ELR (cell line): ENCODE measurements at places on chromosomes 12 and 14.
A peak's percentile ranks its signal among the peaks of the same experiment; 100 is the strongest.

DNA sequence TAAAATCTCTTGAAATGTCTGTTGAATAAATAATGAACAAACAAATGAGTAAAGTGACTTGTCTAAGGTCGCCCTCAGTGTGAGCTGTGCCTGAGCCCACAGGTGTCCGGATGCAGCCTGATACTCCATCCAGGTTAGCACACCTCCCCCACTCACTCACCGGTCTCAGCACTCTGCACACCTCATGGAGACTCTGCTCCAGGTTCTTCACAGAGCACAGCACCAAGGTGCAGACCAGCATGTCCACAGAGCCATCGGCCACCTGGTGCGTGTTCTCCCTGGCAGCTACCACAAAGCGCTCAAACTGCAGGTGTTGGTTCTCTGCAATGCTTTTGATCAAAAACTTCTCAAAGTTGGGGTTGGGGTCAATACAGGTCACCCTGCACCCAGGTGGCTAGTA lies 4.1 kb upstream of the KRT7 start:
- no peak for DNase-seq

DNA sequence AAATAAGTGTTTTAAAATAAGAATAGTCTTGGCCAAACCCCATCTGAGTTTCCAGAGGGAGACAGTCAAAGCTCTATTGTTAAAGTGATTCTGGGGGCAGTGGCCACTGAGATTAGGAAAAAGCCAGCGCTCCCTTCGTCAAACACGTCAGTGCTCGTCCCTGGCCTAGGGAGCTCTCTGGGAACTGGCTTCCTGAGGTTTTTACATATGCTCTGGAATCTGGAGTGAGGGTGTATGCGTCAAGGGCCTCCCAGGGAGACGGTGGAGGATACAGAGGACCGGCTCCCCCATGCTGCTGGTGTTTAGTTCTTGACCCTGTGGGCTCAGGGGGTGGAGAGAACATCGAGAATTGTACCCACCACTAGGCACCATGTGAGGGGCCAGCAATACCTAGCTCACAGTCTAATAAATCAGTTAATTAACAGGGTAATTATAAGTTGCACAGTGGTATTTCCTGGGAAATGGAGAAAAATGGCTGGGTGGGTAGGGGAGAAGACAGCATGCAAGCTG lies 87.0 kb downstream of the SLC25A47 start:
- no peak for DNase-seq

DNA sequence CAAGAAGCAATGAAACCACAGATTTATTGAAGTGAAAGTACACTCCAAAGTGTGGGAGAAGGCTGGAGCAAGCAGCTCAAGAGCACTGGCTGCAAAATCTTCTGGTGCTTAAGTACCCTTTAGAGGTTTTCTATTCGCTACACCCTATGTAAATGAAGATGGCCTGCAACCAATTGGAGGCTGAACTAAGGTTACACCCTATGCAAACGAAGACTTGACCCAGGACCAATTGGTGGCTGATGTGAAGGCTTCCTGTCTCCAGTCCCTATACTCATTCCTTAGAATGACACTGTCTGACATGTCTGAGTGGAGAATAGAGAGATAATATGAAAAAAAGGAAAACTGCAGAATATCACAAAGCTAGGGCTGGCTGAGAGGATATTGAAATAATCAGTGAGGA lies 57.2 kb downstream of the ALG10B start:
- DNase-seq, result no peak

DNA sequence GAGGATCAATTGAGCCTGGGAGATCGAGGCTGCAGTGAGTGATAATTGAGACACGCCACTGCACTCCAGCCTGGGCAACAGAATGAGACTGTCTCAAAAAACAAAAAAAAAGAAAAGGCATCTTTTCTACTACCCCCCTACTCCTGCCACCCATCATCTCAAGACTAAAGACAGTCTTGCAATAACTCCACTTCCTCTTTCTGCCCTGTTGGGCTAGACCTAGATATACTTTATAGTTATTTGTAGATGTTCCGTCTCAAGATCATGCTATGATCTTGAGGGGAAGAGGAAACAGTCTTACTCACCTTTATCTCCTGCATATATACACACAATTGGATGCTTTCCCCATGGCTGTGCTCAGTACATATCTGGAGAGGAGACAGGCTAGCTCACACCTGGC lies 12.1 kb upstream of the ESPL1 start:
- DNase-seq, result no peak

DNA sequence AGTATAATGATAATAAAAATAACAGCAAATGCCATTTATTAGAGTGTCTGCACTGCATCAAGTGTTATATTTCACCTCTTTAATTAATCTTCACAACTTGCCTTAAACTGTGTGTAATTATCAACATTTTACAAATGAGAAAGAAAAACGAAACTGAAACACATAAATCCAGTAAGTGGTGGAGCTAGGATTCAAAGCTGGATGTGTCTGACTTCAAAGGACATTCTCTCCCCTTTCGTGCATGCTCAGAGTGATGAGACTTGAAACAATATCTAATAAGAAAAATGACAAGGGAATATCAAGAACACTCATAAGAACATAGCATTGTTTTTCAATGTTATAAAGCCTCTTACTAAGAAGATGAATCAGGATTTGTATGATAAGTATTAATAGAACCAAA lies 78.8 kb downstream of the DUSP6 start:
- no peak for DNase-seq

- DNase-seq, result no peak
Observed at GRCh38 chr12:54561164-54561563, 11.8 kb downstream of the PDE1B start.

DNA sequence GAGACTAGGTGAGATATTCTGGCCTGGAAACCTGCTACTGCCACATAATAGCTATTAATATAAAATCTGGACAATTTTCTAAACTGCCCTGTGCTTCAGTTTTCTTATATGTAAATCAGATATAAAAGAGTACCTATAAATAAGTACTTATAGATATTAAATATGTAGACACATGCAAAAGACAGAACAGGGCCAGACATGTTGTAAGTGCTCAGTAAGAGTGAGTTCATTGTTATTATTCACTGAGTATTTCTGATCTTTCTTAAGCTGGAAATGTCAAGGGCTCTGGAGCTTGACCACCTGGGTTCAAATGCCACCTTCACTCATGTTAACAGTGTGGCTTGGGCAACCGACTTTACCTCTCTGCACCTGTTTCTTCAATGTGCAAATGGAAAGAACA lies 179.8 kb downstream of the GALC start:
- DNase-seq, result no peak

GRCh38 chr14:70186900-70187451 lies 1.8 kb downstream of the SLC8A3 start:
- no peak for DNase-seq

- no peak for DNase-seq
Observed at GRCh38 chr14:95695913-95696312, 9.7 kb downstream of the TCL1B start.

DNA sequence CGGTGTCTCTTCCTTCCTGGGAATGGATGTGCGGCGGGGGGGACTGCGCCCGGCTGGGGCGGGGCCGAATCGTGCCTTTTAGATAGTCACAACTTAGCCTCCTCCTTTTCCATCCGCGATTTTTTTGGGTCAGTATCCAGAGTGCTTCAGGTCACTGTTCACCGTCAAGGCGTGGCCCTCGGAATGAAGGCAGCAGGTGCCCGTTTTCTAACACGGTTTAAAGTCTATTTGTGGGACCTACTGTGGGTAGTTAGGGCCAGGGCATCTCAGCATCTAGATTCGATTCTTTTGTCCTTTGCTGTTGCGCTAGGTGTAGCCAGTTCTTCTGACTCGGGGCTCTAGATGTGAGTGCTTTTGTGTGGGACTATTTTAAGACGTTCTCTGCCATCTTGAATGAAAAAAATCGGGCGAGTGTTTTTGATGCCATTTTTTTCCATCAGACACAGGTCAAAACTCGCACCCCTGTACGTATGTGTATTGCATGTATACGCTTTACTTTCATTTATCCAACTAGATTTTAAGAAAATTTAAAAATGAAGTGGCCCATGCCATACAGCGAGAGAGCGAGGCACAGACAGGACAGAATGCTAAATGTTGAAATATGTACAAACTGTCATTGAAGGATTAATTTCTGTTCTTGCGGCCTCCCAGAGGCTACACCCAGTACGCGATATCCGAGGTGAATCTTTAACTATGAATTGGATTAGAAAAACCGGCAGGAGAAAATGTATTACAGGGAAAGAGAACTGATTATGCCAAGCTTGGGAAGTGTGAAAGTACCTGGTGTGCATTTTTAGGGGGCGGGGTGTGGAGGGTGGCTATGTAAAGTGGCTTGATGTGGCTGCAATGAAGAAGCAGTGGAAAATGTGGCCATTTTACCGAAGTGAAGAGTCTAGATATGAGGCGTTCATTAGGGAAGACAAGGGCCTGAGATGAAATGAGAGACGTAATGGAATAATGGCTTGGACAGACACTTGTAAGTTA lies 835 bp downstream of the VEZT start:
- DNase-seq, result peak; percentile 66

GRCh38 chr12:64998371-64999147 lies 122.5 kb downstream of the WIF1 start:
- DNase-seq, result no peak

- peak; percentile 77 for DNase-seq
Observed at GRCh38 chr14:22980672-22981089, 1.7 kb downstream of the AJUBA start.

DNA sequence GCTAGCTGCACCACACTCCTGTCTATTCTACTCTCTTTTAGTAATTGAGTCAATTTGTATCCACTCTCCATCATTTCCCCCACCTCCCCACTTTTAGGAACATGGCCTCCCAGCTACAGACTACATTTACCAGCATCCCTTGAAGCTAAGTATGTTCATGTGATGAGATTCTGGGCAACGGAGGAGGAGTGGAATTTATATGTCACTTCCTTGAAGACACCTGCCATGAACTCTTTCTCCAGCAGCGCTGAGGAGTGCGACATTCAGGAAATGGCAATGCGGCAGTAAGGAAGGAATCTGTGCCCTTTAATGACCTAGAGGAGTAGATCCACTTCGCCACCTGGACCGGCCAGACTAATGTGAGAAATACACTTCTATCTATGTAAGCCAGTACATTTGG lies 243.7 kb upstream of the DIO2 start:
- no peak for DNase-seq

- DNase-seq, result peak; percentile 12
Observed at GRCh38 chr12:3533703-3534386, 42.8 kb downstream of the PRMT8 start.

DNA sequence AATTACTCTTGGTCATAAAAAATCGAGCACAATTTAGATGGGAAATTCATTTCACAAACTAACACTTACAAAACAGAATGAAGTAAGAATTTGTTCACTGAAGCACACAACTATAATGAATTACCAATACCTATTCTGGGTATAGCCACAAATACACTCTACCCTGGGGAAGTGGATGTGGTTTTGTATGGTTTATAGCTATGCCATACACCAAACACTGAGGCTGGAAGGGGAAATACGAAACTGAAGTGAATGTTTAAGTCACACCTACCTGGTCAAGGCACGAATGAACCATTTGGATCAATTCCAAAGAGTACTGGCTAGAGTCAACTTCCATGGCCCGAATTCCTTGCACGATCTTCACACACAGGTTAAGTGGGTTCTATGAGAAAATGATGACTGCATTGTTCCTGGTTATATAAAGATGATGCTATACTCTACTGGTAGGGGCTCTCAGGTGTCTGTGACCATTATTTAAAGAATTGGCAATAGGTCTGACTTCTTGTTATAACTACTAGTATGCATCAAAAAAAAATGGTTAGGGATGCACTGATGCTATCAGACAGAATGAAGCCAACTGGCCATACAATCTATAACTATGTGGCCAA lies 12.8 kb downstream of the NEK9 start:
- DNase-seq, result no peak

GRCh38 chr12:125021771-125022170 lies 28.3 kb downstream of the BRI3BP start:
- DNase-seq, result no peak

DNA sequence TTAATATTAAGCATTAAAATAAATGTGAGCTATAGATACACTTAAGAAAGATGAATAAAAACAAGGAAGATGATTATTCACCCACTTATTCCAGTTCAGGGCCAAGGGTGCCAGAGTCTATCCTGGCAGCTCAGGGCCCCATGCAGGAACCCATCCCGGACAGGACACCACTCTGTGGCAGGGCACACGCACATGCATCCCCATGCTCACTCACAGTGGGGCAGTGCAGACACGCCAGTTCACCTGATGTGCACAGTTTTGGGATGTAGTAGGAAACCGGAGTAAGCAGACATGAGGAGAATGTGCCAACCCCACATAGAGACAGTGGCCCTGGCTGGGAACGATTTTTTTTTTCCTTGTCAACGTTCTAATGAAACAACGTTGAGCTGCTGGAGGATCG lies 47.2 kb downstream of the DICER1 start:
- no peak for DNase-seq

- DNase-seq, result no peak
Observed at GRCh38 chr12:106671840-106672239, 89.0 kb downstream of the RFX4 start.

DNA sequence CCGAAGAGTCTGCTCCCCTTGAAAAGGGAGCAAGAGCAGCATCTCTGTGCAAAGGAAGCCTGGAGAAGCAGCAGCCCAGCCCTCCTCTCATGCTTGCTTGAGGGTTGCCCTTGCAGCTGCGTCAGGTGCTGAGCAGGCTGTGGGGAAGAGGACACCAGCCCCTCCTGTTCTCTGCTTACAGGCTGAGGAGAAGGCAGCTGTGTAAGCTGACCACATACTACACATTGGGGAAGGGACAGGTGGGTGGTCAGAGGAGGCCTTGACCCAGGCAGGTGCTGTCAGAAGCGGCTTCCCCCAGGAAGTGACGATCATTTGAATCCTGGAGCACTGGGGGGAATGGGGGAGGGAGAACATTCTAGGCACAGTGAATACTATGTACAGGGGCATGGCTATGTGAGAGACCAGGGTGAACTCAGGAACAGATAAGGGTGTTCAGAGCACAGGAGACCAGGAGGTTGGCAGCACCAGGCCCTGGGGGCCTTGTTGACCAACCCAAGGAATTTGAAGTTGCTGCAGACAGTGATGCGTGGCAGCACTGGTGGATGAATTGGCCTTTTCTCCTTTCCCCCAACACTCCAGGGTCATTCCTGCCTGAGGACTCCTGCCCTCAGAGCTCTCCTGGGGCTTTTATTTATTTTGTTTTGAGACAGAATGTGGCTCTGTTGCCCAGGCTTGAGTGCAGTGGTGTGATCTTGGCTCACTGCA lies 2.7 kb upstream of the KLC1 start:
- no peak for DNase-seq

- DNase-seq, result peak; percentile 89
Observed at GRCh38 chr12:26630546-26631027, 202.4 kb downstream of the ITPR2 start.

DNA sequence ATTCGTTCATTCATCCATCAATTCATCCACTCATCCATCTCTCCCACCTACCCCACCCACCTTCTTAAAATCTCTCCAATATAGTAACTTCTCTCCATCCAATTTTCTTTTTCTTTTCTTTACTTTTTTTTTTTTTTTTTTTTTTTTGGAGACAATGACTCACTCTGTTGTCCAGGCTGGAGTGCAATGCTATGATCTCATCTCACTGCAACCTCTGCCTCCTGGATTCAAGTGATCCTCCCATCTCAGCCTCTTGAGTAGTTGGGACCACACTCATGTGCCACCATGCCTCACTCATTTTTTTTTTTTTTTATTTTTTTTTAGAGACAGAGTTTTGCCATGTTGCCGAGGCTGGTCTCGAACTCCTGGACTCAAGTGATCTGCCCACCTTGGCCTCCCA lies 118.4 kb downstream of the SUDS3 start:
- peak; percentile 35 for DNase-seq
